Hepatocyte (in vitro differentiated cells): ENCODE measurements at places on chromosomes 7 and 10. TPM values are rescaled to one million over a fixed set of nuclear protein-coding genes. Genes with fewer than 3 reads are reported as not detected.

SORBS1 gene
- total RNA-seq: 33.1 and 40.2 TPM in 2 replicates

ETV1 gene
- 8.4 and 8.9 TPM in 2 replicates for total RNA-seq

TMEM270 gene
- 1.1 TPM in 1 of 2 replicates, not detected in the other for total RNA-seq

SLC26A5 gene
- total RNA-seq: 0.08 and 0.30 TPM in 2 replicates

CRPPA gene
- total RNA-seq: 3.4 and 4.4 TPM in 2 replicates

DNA sequence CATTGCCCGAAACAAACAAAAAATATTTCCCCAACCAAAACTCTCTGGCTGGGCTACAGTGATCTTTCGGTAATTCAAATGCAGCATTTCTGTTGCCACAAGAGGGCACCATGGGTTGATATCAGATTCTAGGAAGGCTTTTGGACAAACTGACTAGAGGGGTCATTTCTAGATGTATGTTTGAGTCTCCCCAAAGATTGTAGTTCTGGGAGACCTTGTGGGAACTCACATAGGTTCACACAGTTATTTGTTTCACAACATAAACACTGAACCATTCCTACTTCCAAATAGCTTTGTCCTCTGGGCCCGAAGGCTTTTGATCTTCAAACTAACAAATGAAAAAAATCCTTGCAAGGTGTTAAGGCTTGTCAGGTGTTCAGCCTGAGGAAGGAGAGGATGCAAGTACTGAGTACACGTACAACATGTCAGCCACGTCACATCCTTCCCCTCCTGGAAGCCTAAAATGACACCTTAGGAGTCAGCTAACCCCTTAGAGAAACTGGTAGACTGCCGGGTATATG, 37.0 kb upstream of the IL15RA start:
- no peaks in the 10 kb centered on the region for H3K4me1 ChIP-seq
- no peaks in the 10 kb centered on the region for H3K36me3 ChIP-seq
- H3K4me3 ChIP-seq: no peak overlapping the region
- H3K27ac ChIP-seq: no peak overlapping the region

DNA sequence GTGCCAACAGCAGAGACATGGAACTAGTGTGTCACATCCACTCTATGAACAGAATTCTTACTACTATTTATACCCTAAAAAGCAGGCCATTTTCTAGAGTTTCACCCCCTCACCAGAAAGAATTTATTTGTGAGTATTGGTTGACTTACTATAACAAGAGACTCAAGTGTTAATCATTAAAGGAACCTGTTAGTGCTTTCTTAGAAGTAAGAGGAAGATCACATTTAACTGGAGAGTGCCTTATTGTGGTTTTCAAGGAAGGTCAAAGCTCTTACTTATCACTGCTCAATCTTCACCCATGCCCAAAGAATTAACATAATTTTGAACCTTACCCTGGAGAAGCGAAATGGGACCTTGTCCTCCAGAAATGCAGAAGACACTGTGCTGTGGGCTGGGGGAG, 169.3 kb upstream of the PRSS1 start:
- H3K4me3 ChIP-seq: no peak overlapping the region
- no peak for DNase-seq
- no peak overlapping the region for H3K27ac ChIP-seq
- no peaks in the 10 kb centered on the region for H3K4me1 ChIP-seq

DNA sequence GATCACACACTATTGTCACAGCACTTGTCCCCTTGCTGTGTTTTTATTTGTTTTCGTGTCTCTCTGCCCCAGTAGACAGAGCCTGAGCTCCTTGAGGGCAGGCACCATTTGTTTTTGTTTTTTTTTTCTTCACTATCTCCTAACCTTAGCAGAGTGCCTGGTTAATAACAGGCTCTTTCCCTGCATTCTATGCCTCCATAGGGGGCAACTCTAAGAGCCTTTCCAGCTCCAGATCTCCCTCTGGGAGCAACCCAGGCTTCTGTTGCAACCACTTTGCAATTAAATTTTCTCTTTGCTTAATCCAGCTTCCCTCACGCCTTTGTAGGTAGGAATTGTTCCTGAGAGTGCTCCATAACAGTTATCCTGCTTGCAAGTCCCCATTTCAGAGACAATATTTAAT, 148.4 kb downstream of the PLXDC2 start:
- H3K27me3 ChIP-seq: no peaks in the 10 kb centered on the region
- no peak overlapping the region for H3K27ac ChIP-seq
- no peaks in the 10 kb centered on the region for H3K4me1 ChIP-seq
- no peak overlapping the region for H3K4me3 ChIP-seq
- no peak for DNase-seq

DNA sequence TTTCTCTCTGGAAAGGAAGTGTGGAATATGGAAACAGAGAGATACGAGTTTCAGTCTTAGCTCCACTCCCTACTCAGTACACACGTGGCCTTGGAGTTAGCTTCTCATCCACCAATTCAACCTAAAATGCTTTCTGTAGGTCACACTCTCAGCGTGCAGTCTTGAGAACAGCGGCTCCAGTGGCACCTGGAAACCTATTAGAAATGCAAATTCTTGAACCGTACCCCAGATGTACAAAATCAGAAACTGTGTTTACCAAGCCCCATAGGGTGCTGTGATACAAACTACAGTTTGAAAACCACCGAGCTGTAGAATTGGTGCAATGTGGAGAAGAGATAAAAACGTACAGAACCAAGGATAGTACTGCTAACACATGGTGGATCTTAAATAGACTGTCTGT, 91.1 kb upstream of the SP4 start:
- H3K27ac ChIP-seq: no peak overlapping the region
- H3K4me3 ChIP-seq: no peak overlapping the region
- no peaks in the 10 kb centered on the region for H3K4me1 ChIP-seq

- H3K4me1 ChIP-seq: no peaks in the 10 kb centered on the region
- no peak for DNase-seq
- H3K4me3 ChIP-seq: no peak overlapping the region
- no peak overlapping the region for H3K27ac ChIP-seq
- H3K27me3 ChIP-seq: no peaks in the 10 kb centered on the region
Observed at GRCh38 chr10:55224007-55224781, 423.2 kb upstream of the PCDH15 start.

- no peaks in the 10 kb centered on the region for H3K36me3 ChIP-seq
- no peaks in the 10 kb centered on the region for H3K4me1 ChIP-seq
- no peak overlapping the region for H3K4me3 ChIP-seq
- peaks cover 4% of the 10 kb centered on the region for H3K27me3 ChIP-seq
- H3K27ac ChIP-seq: no peak overlapping the region
Observed at GRCh38 chr10:1297566-1298301, 241.5 kb downstream of the WDR37 start.

DNA sequence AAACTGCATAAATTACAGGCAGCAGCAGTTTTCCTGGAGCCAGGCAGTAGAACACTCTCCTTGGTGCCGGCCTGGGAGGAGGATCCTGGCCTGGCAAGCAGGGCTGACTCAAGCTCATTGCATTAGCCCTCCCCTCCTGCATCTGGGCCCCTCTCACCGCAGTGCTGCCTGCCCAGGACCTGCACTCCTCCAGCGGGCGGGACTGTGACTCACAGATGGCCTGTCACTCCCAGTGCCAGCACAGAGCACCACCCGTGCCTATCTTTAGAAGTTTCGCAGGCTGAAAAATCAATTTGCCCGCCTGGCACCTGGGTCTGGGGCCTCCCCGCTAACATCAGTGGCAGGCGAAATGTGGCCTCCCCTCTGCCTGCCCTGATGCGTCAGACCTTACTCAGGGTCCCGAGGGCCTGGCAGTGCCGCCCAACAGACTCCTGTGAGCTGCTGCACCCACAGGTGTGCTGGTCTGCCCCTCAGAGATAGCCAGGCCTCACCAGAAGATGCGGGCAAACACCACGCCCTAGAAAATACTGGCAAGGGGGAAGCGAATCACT, 123.8 kb downstream of the KCNMA1 start:
- no peaks in the 10 kb centered on the region for H3K27me3 ChIP-seq
- no peaks in the 10 kb centered on the region for H3K36me3 ChIP-seq
- H3K4me3 ChIP-seq: no peak overlapping the region

DNA sequence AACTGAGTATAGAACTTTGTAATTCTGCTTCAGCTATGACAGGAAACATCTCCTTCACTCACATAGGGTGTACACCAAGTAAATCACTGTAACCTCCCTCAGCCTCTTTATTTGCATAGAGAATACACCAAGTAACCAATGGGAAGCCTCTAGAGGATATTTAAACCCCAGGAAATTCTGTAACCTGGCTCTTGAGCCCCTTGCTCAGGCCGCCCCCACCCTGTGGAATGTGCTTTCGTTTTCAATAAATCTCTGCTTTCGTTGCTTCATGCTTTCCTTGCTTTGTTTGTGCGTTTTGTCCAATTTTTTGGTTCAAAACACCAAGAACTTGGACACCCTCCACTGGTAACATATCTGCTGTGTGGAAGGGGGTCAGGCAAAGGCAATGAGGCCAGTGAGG, 60.2 kb downstream of the CLRN3 start:
- no peak for DNase-seq
- no peak overlapping the region for H3K4me3 ChIP-seq
- no peak overlapping the region for H3K27ac ChIP-seq
- peaks cover 5% of the 10 kb centered on the region for H3K27me3 ChIP-seq
- no peaks in the 10 kb centered on the region for H3K36me3 ChIP-seq

DNA sequence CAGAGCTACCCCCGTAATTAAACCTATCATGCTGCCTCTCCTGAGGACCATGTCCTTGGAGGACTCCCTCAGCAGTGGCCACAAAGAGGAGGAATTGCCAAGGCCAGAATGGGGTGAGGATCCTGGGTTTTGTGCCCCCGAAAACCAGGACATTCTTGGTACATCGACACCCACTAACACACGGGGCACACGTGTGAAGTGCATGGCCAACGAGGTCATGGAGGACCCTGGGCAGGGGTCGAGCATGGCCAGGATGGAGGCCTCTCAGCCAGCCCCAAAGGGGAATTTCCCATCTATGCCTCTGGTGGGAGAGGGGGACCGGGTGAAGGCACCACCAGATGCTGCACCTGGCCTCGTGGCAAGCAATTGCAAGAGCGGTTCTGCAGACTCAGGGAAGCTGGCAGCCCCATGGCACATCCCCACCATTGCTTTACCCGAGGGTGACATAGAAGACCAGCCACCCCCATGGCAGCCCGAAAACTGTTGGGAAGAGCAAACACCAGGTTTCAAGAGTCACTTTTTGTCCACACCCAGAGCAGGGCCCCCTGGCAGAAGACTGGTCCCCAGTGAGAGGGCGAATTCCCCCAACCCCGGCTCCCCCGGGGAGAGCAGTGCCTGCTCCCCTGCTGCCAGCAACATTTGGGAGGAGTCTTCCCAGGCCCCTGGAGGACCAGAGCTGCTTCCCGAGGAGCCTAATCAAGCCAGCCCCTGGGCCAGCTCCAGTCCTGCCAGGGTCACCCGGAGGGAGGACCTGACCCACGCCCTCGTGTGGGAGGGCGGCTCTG, 26.4 kb downstream of the C10orf71 start:
- no peak overlapping the region for H3K4me3 ChIP-seq
- no peaks in the 10 kb centered on the region for H3K36me3 ChIP-seq
- no peaks in the 10 kb centered on the region for H3K27me3 ChIP-seq
- no peak overlapping the region for H3K27ac ChIP-seq
- H3K4me1 ChIP-seq: no peaks in the 10 kb centered on the region

DNA sequence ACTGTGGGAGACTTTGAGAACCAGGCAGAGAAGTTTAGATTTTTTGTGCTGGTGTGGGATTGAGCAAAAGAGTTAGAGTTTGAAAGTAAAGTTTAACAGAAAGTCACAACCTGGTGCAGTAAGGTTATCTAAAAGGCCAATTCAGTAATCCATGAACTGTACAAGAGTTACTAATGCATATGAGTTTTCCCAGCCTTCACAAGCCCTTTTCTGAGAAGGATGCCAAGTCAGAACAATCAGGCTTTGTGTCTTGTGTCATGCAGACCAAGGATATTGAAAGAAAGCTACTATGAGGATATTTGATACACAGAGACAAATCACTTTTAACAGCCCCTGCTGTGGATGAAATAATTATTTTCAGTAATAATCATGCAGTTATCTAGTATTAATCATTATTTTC, 68.8 kb upstream of the MYO3A start:
- H3K4me3 ChIP-seq: no peak overlapping the region
- H3K27ac ChIP-seq: no peak overlapping the region
- H3K27me3 ChIP-seq: no peaks in the 10 kb centered on the region
- DNase-seq: no peak

DNA sequence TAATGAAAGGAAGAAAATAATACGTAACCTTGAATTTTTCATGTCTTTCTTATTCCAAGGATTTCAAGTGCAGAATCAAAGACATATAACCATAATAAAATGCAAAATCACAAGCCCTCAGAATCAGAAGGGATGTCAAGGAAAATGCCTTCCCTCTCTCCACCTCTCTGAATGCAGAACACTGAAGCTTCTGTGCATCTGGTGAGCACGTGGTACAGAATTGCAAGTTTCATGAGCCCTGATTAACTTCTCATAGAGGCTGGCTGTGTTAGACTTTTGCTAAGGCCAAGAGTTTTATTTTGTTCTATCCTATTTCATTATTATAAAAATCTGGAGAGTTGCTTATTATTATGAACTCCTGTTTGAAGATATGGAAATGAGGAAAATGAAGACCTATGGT, 533.7 kb upstream of the POM121L12 start:
- no peak for DNase-seq
- H3K27ac ChIP-seq: no peak overlapping the region
- no peak overlapping the region for H3K4me3 ChIP-seq
- no peaks in the 10 kb centered on the region for H3K27me3 ChIP-seq
